ENCODE measurements at places on chromosomes 4 and X.

DNA sequence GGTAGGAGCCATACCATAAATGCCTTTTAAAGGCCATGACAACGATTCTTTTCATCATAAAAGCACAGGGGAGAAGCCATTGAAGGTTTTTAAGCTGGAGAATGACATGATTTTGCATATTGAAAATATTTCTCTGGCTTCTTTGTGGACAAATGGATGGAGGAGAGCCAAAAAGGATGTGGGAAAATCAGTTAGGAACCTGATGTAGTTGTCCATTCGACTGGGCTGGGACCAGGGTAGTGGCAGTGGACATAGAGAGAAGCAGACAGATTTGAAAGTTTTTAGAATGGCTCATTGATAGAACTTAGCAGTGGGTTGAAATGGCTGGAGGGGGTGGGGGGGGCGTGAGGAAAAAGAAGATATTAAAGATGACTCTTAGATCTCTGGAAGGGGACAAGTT is 19.7 kb upstream of the MSN start:
- DNase-seq = no peak

- DNase-seq = no peak
These were observed 24.7 kb downstream of the KCNE5 start for GRCh38 chrX:109600237-109600651.

DNA sequence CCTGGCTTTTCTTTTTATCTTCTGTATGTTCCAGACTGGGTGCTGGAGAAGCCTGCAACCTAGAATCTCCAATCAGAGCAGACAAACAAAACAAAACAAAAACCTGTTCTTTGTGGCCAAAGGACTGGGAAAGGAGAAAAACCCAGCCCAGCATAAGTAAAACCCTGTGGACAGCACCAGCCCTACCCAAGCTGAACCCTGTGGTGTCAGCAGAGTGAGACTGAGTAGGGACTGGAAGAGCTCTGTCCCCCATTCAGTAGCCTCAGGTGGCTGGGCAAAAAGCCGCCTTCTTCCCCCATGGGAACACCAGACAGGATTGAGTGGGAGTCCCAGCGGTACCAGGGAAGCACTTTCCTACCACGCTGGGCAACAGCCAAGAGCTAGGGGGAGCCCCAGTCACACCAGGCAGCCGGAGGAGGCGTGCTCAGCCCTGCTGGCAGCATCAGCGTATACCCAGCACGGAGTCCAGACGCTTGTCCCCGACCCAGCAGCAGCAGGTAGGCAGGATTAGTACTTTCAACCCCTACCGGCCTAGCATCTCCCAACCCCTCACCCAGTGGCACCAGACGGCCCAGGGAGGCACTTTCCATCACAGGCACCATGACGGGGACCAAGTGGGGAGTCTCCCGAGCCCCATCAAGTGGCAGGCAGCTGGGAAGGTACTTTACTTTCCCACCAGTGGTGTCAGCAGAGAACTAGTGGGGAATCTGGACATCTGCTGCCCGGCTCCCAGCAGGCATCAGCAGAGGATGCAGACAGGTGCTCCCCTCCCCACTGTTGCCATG is 8.6 kb upstream of the JADE3 start:
- peak; percentile 31 for DNase-seq

- DNase-seq = no peak
These were observed 51.9 kb upstream of the USP9X start for GRCh38 chrX:41033299-41033698.

GRCh38 chr4:57083090-57083489 is 27.1 kb downstream of the IGFBP7 start:
- no peak for DNase-seq

GRCh38 chrX:152904151-152905080 is 6.5 kb downstream of the ZNF185 start:
- no peak for DNase-seq

DNA sequence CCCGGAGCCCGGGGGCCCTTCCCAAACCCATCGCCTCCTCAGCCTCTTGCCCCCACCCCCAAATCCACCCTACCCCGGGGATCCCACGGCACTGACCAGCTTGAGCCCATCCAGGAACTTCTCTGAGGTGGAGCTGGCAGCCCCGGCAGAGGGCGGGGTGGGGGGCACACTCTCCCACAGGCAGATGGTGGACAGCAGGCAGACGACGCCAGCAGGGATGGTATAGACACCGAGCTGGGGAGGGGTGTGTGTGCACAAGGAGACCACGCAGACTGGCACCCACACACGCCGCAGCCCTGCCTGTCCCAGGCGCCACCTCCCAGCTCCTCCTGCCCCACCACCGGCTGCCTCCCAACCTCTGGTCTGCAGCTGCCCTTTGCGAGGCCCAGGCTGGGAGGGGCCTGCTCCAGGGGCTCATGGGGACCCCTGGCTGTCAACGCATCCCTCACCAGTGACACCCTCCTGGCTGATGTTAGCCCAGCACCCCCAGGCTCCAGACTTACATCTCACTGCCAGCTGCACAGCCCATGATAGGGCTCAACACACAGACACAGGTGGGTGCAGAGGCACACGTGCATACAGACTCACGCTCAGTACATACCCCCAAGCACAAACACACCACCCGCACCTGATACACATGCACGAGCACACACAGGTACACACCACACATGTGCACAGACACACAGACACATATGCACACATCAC is 4.2 kb downstream of the SLC49A3 start:
- DNase-seq = no peak

DNA sequence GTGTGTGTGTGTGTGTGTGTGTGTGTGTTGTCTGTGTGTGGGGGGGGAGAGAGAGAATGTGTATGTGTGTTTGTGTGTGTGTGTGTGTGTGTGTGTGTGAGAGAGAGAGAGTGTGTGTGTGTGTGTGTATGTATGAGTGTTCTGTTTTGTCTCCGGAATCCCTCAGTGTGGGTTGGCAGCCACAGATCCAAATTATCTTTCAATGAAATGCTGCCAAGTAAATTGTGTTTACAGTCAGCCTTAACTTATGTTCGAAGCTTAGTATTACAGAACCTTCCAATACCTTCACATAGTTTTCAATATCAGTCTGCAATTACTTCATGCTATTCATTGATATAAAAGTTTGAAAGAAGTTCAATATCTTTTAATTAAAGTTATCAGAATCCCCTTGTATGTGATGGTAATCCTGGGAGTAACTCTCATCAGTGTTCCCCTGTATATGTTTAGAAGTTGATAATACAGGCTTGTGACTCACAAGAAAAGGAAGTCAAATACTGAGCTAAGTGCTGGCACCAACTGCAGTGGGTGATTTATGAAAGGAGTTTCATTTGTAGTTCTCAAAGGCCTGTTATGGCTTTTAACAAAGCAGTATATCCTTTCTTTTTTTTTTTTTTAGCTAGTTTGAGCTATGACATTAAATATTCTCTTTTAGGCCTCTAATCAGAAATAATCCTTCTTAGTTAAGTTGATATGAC is 51.6 kb upstream of the HTR2C start:
- no peak for DNase-seq

- DNase-seq = no peak
These were observed 2.9 kb upstream of the EIF1AX start for GRCh38 chrX:20144491-20144890.

GRCh38 chrX:134548257-134549201 is 88.6 kb downstream of the HPRT1 start:
- DNase-seq = no peak

DNA sequence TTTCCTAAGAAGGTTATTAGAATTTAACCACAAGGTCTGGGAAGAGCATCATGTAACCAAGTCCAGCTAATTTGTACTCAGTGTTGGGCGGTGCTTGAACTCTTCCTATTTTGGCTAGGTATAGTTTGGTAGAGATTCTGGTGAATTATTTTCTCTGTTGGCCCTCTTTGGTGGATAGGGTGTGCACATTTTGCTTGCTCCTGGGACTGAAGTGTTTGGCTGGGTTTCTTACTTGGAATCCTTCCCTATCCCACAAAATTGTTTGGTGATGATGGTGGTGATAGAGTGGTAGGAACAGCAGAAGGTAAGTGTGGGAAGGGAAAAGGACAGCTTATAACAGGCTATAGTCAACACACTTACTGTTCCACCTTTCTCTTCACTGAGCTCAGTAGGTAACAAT is 194.8 kb upstream of the GPC4 start:
- no peak for DNase-seq

GRCh38 chr4:112951362-112952312 is 97.8 kb upstream of the ANK2 start:
- no peak for DNase-seq

GRCh38 chr4:47143261-47143660 is 111.9 kb downstream of the GABRB1 start:
- no peak for DNase-seq

DNA sequence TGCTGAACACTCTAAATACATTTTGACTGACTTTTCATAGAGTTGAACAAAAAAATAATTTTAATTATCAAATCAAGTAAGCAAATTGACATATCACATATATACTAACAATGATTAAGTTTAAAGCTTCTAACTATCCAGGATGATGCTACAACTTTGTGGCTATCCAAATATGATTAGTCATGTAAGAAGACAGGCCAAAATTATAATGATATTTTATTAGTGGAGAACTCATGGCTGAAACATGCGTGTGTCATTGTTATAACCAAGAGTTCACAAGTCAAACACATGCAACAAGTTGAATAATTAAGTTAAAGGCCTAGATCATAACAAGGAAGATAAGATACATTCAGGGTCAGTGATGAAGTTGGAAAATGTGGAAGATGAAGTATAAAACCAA is 346.8 kb downstream of the FSTL5 start:
- no peak for DNase-seq

DNA sequence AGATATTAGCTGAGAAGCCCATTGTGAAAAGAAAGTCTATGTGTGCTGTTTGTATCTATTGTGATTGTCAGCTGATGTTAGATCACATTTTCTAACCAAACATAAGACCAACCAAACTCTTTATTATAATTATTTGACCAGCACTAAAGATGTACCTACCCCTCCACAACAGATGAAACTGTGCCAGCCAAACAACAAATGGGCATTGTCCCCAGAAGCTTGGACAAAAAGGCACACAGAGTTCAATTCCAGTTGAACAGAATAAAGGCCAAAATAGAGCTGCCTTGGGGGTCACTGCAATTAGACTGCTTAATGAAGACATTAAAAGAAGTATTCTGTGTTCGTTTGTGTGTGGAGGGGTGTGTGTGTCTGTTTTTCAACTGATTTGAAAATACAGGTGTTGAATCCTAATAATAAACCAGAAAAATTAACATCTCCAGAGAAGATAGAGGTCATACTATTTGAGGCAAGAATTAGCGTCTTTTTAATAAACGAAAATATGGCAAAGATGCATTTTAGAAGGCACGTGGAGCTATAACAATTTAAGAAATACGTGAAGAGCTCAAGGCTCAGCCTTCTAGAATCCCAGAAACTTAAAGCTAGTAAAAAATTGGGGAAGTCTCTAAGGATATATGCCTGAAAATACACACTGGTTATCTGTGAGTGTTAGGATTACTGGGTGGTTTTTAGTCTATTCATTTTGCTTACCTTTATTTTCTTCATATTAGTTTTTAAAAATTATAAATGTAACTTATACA is 2.2 kb downstream of the SPP1 start:
- no peak for DNase-seq

DNA sequence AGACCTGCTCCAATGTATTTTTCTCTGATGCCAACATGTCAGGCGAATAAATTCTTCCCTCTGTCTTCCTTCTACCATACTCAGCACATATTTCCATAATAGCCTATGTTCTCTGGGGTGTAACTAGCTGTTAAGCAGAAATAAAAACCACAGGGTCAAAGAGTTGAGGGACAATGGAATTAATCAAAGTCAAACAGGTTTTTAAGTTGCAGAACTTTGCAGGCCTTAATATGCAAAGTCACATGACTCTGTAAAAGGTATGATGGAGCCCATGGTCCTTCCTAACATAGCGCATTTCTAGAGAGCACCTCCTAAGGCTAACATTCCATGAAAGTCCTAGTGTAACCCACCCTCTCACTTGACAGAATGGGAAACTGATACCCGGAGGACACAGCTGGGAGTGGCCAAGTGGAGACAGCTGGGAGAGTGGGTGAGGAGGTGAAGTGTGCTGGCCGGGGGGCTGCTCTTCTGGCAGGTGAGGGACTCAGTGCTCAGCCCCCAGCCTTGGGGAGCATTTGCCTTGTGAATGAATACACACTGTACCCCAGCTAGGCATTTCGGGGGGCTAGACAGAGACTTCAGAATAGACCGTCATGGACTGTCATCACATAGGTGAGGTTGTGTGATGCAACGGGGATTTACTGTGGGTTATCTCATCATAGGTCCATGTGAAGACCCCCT is 8.4 kb upstream of the SORCS2 start:
- no peak for DNase-seq

- no peak for DNase-seq
These were observed 6.6 kb downstream of the OCIAD2 start for GRCh38 chr4:48899950-48900349.

DNA sequence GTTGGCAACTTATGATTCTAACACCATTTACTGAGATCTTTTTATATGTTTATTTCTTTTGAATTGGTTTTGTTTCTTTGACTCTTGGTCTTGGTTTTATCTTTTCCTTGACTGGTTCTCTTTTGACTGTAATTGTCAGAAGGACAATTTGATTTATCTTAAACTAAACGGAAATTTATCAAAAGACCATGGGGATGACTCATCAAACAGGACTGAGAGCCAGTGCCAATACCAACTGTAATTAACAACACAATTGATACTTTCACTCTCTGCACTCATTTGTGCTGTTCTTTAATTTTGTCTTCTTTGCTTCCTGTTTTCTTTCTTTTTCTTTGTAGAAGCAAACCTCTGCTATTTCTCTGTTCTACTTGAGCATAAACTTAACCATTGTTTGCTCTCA is 776.8 kb downstream of the CCSER1 start:
- DNase-seq = no peak

DNA sequence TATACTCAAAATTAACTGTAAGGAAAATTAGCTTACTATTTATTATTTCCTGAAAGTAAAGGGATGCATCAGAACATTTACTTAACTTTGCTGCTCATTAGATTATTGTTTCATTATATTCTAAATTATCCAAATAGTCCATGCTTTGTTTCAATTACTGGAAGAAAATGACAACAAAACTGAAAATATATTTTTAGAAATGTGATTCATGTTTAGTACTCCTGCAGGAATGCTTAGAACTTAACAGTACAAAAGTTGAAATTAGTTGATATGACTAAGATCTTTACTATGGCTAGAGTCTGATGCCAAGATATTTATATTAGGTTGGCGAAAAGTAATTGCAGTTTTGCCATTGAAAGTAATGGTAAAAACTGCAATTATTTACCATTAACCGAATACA is 660.5 kb upstream of the PABPC4L start:
- no peak for DNase-seq

- DNase-seq = no peak
These were observed 50.5 kb downstream of the CWH43 start for GRCh38 chr4:49036528-49036927.

- no peak for DNase-seq
These were observed 517.6 kb downstream of the PABPC4L start for GRCh38 chr4:133683967-133684366.

Data from T1000 (cell line).